ENCODE measurements at places on chromosomes 7 and 10.

- DNase-seq: no peak
These were observed 68.7 kb upstream of the CAMK2B start for GRCh38 chr7:44394112-44394447.

DNA sequence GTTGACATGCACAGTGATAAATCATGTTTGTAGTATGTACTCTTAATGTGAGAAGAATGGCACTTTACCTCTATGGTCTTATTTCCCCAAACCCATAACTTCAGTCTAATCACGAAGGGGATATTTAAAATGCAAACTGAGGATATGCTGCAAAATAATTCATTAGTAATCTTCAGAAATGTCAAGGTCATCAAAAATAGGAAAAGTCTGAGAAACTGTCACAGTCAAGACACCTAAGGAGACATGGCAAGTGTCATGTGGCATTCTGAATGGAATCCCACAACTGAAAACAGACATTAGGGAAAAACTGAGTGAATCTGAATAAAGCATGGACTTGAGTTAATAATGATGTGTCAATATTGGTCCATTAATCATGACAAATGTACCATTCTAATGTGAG lies 605.5 kb upstream of the ANKRD30A start:
- DNase-seq: no peak

- DNase-seq: no peak
These were observed 282.5 kb downstream of the BMPER start for GRCh38 chr7:34187798-34188307.

- no peak for DNase-seq
These were observed 5.6 kb downstream of the DENND11 start for GRCh38 chr7:141696348-141696747.

DNA sequence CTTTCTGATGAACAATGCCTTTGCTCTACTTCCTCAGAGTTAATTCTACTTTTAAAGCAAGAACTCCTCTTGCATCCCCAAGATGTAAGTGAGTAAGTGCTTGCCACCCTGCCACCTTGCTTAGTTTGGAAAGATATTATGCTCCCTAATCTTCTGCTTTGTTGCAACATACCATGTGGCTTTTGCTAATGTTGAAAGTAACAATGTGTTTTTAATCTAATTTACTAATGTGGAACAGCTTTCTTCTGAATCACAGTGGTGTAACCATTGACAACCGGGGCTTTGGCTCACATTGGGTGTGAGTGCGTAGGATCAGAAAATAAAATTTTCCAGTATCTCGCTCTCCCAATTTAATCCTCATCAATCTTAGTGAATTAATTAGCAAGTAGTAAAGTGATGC lies 254.1 kb upstream of the PTER start:
- DNase-seq: peak; percentile 3

GRCh38 chr7:45130910-45131309 lies 19.4 kb upstream of the TBRG4 start:
- no peak for DNase-seq

- no peak for DNase-seq
These were observed 34.3 kb downstream of the NAPEPLD start for GRCh38 chr7:103114576-103115008.

DNA sequence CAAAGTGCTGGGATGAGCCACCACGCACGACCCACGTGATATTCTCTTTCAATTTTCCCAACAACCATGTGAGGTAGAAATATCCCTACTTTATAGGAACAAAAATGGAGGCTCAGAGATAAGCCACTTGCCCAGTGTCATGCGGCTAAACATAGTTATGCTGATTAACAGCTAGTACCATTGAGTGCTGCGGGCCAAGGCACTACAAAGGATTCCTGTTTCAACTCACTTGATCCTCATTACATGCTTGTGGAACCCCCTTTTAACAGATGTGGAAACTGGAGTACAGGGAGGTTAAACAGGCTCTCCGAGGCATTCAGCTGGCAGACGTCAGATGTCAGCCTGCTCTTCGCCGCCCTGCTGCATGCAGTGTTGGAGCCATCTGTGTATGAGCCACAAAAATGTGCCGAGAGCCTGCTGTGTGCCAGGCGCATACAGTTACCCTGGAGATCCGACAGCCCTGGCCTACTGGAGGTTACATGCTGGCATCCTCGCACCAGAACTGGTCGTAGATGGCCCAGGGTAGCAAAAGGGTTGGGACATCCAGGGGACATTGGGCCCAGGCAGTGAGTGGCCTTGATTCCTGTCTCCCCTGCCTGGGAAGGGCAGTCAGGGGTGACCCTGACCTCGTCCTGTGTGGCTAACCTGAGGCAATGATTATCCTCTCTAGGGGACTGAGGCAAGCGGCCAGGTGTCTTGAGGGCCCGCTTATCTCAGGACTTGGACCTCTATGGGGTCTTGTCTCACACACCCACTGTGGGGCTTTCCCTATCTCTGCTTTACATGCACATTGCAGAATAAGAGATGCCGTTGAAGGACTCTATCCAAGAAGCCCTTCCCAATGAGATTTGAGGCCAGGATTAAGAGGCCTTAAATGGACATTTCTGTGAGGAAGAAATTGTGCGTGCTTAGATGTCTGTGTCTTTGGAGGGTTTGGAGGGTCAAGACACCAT lies 18.5 kb upstream of the SRGN start:
- no peak for DNase-seq

DNA sequence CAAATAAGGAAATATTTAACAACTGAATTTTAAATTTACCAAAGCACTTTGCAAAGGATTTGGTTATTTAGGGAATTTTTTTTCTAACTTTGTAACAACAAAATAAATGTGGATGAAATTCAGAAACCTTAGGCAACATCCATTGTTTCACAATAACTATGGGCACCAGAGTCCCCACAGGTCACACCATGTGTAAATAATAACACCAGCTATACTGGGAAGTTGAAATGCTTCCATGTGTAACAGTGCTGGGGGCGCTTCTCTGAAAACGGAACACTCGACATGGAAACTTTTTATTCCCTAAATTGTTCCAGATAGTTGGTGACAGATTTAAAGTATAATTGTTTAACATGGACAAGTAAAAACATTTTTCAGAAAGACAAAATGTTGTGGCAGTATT lies 818.6 kb downstream of the TNS3 start:
- DNase-seq: no peak

- DNase-seq: no peak
These were observed 76.1 kb downstream of the CYP26A1 start for GRCh38 chr10:93149761-93150160.

- no peak for DNase-seq
These were observed 39.5 kb downstream of the ACSM6 start for GRCh38 chr10:95233377-95234034.

- DNase-seq: peak; percentile 71
These were observed 1.1 kb downstream of the VGF start for GRCh38 chr7:101164071-101164840.

- no peak for DNase-seq
These were observed 539 bp upstream of the MKLN1 start for GRCh38 chr7:131327049-131327625.

DNA sequence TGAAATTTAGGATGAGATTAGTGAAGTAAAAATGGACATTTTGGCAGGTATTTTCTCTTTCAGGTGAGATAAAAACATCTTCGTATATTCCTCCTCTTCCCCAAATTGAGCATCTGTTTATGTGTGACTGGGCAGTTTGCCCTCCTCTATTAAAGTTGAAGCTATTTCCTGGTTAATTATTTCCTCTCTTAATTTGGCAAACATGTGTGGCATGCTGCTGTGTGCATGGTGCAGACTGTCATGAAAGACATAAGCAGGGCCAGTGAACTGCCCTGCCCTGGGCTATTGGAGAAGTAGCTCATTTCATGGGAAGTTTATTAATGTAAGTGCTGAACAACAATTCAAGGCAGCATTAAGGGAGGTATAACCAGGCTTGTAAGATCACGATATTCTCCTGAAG lies 52.6 kb downstream of the EVX1 start:
- DNase-seq: no peak

DNA sequence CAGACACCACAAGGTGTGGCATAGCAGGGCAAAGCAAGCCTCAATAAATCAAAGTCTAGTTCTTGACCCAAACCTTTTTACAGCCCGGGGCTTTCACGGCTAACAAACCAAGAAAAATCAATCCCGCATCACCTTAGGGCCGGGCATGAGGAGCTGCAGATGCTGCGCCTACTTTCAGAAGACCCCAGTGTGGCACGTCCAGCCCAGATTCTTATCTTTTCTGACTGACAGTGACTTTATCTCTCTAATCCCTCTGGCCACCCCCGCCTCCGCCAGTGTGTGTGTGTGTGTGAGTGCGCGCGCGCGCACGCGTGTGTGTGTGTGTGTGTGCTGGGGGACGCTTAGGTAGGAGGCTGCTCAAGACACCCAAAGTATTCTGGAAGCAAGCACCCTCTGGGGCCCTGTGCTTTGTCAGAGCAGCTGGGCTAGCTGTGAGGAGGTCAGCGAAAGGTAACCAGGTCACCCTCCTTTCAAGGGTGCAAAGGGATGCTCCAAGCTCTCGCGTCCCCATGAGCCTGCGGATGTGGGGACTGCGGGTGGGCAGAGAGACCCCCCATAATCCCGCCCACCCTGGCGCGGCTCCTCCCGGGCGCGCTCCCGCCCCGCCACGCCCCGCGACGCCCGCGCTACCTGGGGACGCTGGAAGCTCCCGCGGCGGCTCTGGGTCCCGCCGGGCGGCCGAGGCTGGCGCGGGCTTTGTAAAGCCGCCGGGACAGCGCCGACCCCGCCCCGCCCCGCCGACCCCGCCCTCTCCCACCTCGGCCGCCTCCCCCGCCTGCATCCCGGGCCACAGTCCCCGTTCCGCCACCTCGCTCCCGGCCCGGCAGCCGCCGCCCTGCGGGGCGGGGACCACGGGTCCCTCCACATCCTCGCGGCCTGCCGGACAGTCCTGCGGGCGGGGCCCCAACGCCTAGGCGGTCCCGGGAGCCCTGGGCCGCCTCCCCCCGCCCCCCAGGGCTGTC lies 57.1 kb upstream of the RHOBTB1 start:
- DNase-seq: peak; percentile 24

DNA sequence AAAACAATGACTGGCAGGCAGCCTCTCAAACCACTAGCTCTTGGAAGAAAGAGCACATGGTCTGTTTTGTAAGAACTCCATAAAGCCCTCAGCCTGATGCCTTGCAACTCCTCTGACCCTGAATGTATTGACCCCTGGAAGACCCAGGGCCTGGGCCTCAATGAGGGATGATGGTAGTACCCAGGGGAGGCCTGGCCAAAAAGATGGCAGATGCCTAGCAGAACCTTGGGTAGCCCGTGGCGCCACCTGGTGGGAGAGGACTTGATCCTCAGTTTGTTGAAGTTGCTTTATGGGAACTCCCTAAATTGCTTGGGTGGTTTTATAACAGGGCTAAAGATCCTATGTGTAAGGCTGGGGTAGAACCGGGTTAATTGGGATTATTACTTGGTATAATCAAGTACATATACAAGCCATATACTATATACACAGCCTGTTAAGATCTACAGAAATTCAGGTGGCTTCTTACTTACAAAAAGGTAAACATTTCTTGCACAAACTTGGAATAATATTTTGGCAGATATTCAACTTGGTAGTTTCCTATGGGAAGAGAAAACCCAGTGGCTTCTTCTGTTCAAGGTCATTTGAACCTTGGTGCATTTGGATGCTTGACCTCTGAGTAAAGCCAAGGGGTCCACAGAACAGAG lies 95.8 kb upstream of the CACUL1 start:
- no peak for DNase-seq

DNA sequence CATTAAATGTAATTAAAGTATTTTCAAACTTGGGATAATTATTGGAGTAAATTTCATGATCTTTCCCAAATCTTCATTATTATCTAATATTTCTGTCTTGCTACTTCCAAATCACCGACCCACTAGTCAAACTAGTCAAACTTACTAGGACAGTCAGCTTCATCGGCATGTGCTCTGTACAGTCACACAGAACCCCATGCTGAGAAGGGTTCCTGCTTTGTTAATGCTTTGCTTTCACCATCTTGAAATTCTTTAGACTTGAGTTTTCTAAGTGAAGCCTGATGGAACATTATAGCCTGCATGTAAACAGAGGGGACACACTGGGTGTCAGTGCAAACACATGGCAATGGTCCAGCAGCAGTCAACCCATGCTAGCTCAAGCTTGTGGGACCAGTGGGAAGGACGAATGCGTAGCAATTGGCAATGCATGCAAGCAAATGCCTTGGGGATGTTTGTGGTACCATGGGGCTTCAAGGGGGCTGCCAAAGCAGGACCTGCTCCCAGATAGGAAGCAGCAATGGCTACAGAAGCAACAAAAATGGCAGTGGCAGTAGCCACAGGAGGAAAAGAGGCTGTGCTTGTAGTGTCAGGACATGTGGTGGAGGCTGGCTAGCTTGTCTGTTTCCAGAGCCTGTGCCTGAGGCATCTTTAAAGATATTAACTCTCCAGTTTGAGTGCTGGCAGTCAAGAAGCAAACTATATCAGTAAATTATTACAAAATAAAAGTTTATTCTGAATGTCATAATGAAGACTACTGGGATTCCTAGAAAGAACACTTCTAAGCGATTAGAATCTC lies 441.1 kb upstream of the SEMA3D start:
- no peak for DNase-seq

- peak; percentile 70 for DNase-seq
These were observed 54.2 kb downstream of the TRIL start for GRCh38 chr7:28903730-28904577.

DNA sequence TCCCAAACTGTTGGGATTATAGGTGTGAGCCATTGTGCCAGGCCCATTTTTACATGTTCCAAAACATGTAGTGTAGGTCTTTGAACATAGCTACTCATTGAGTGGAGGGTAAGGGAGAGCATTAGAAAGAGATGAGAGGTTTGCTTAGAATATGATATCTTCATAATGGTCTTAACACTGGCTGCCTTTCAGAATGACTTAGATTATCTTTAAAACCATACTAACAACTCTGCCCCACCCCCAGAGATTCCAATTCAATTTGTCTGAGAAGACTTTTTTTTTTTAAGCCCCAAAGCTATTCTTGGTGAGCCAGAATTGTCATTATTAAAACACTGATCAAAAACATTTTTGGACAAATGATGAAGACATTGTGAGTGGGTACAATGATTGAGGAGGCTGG lies 168.9 kb downstream of the PHTF2 start:
- DNase-seq: no peak

DNA sequence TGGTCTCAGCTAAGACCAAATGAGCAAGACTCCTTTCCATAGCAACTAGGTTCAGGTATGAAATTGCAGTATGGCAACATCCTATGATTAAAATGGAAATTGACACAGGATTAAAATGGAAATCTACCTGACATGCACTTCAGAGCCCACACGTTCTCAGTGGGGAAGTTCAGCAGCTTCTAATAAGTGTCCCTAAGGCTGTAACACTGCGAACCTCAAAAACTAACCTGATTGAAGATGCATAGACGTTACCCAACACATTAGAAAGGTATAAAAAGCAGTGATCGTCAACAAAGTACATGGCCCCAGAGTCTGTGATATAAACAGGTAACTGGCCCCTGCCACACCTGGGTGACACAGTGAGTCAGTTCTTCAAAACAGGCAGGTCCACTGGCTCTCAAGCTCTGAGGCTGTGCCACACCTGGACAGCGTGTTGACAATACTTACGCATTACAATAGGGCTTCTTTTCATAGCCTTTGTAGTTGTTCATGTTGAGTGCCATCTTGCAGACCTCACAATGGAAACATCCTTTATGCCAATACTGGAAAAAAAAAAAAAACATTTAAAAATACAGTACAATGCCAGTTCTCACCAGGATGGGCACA lies 274.9 kb upstream of the NEBL start:
- no peak for DNase-seq

GRCh38 chr7:80773787-80774508 lies 135.5 kb downstream of the CD36 start:
- DNase-seq: no peak
